Adrenal gland (tissue), 19 donors: ENCODE measurements at places on chromosomes 11 and 22. TPM values are rescaled to one million over a fixed set of nuclear protein-coding genes. Genes with fewer than 3 reads are reported as not detected.

The MUC2 gene
- total RNA-seq = 0.31 TPM

GRCh38 chr11:62621567-62622470 is at the start of gene B3GAT3:
B3GAT3 (minus strand) TSS chr11:62621986; CDS start chr11:62621947, 39 bp downstream.
- peak; percentile 99 for DNase-seq

DNA sequence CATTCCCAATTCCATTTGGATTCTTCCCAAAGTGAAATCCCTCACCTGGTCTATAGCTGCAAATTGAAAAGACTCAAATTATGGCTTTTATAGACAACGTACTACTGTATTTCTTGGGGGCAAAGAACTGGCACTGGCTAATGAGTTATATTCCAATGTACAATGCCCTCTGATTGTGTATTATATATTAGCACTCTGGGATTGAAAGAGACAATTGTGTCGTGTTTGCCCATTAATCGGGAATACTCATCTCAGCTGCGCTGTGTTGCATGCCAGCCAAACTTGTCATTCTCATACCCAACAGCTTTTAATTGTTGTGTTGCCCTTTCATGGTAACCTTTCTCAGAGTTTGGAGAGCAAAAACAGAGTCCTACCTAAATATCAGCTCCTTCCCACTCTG is 55.0 kb upstream of the ZBTB44 start:
- DNase-seq = no peak

- no peak for DNase-seq
Measured at GRCh38 chr22:42885446-42885845, 28.4 kb upstream of the ARFGAP3 start.

GRCh38 chr11:76597533-76598425 is 72.8 kb downstream of the LRRC32 start:
- DNase-seq = peak; percentile 18

The SERPING1 gene
- 303 TPM for total RNA-seq

The TYR gene
- not detected for total RNA-seq

The NAALADL1 gene
- 2.7 TPM for total RNA-seq

The DENND6B gene
- 9.8 TPM for total RNA-seq

The SLCO2B1 gene
- total RNA-seq = 164 TPM

The P2RX6 gene
- total RNA-seq = 11.9 TPM

The LIPT2 gene
- 6.0 TPM for total RNA-seq

DNA sequence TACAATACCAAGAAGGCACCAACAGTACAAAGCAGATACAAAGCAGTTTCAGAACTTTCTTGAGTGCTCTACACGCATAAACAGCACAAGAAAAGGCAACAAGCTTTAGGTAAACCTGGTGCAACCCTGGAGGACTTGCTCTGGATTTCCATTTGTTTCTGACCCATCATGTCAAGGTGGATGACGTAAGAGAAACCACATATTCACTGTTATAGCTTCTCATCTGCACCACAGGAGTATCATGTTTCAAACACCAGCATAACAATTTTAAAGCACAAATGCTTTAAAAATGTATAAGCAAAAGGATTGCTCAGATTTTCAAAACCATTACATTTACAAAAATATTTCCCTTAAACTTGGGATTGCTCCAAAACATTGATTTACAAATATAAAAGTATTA is 25.0 kb upstream of the YPEL1 start:
- DNase-seq = no peak

- DNase-seq = no peak
Measured at GRCh38 chr11:84398017-84398626, 1112.0 kb upstream of the CCDC90B start.

- DNase-seq = no peak
Measured at GRCh38 chr22:17964156-17964555, 60.2 kb downstream of the MICAL3 start.

The OR2AG2 gene
- not detected for total RNA-seq

DNA sequence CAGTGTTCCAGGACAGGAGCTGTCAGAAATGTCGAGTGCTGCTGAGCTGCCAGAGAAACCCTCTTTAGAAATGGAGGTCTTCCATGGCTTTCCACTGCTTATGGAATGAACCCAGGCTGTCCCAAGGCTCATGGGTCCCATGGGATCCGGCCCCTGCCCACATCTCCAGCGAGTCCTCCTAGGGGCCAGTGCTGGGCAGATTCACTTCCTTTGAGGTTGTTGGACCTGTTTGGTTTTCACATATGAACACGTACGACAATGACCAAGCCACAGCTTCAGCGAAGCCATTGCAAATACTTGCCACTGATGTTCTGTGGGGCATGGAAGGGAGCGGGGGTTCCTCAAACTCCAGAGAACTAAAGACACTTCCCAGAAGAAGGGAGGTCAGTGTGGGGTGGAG is 483.3 kb downstream of the TBC1D22A start:
- DNase-seq = no peak

DNA sequence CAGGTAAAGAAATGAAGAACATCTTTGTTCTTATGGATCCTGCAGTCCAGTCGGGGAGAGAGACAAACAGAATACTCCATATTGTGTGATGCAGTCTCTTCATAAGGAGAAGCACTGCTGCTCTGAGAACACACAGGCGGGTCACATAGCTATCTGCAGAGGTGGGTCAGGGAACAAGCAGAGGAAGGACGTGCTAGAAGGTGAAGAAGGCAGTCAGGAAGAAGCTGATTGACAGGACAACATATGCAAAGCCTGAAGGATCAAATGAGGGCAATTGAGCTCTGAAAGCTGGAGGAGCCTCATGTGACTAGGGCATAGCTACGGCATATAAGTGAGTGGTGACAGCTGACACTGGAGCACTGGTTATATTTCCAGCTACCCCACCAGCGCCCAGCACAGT is 122.5 kb downstream of the OPCML start:
- DNase-seq = no peak

GRCh38 chr11:111736621-111737443 is 29.4 kb downstream of the PPP2R1B start:
- no peak for DNase-seq

The MS4A6A gene
- 204 TPM for total RNA-seq

GRCh38 chr22:19958083-19959042 is 16.7 kb upstream of the TXNRD2 start:
- DNase-seq = peak; percentile 62

The ELFN2 gene
- total RNA-seq = 0.11 TPM

The CARD10 gene
- total RNA-seq = 20.5 TPM

DNA sequence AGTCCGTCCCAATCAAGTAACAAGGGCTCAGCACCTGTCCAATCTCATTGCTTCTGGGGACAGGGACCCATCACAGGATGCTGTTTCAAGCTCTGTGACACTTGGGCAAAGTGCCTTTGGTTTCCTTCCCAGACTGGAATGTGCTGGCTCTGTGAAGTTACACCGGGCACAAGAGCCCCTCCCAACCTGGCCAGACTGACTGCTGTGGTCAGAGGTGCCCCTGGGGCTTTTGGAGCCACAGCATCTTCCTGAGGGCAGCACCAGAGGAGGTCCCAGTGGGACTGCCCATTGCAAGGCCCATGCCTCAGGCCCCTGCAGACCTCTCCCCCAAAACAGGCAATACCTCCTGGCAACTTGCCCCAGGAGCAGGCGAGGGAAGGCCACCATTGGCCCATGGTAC is 155.2 kb upstream of the GRK3 start:
- no peak for DNase-seq

DNA sequence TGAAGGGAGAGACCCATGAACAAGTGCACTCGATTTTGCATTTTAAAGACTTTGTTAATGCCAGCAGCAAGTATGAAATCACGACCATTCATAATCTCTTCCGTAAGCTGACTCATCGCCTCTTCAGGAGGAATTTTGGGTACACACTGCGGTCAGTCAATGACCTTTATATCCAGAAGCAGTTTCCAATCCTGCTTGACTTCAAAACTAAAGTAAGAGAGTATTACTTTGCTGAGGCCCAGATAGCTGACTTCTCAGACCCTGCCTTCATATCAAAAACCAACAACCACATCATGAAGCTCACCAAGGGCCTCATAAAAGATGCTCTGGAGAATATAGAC is 5.9 kb downstream of the SERPIND1 start:
- no peak for DNase-seq

GRCh38 chr11:23957314-23957713 is 539.5 kb upstream of the LUZP2 start:
- DNase-seq = no peak

GRCh38 chr11:115065830-115066664 is 387.7 kb downstream of the NXPE2 start:
- DNase-seq = no peak

The NCAM1 gene
- 161 TPM for total RNA-seq
